Activated CD8-positive, alpha-beta memory T cell treated with anti-CD3 and anti-CD28 coated beads, Interleukin-2, amount 50 U/mL, for 4 hours (primary cell): ENCODE measurements at places on chromosomes 7 and 10.

DNA sequence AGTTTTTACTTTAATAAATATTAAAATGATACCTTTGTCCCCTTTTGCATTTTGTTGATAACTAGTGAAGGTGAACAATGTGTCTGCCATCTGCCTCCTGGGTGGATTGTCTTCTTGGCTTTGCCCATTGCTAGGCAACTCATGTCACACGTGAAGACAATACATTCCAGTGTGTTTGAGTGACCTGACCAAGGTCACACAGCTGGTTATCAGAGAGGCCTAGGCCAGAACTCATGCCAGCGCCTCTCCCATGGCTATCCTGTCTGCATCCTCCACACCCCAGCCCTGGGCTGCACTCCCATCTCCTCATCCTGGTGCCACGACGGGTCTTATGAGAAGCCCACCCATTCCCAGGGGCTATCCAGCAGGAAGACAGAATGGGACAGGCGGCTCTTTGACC, 108.7 kb downstream of the PLCE1 start:
- no peak for DNase-seq

DNA sequence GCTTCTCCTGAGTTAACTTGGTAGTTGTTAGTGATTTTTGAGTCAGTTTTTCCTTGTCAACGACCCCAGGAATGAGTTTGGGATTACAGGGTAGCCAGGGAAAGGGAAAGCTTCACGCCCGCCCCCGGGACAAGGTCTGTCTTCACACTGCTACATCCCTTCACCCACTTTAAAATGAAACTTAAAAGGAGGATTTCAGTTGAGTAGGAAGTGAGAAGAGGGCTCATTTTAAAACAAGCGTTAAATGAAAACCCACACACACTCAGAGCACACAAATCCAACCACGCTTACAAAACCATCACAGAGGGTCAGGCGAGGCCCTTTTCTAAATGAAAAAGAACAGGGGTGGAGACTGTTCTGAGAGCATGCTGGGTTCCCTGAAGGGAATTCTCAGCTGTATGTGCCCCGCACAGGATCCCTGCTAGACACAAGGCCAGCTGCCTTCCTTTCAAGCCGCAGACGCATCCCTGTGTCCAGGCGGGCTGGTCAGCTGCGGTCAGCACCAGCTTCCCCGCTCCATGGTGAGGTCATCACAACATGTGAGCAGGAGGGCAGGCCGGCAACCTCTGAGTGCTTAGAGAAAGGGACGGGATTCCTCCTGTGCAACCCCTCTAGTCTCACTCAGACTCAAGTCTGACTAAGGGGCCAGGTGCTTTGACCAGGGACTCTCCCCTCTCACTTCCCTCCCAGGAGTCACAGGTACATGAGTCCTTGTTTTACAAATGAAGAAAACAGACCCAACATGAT, 111.8 kb downstream of the EGFR start:
- DNase-seq = no peak

GRCh38 chr7:102046373-102047117, 229.1 kb downstream of the CUX1 start:
- no peak for DNase-seq

DNA sequence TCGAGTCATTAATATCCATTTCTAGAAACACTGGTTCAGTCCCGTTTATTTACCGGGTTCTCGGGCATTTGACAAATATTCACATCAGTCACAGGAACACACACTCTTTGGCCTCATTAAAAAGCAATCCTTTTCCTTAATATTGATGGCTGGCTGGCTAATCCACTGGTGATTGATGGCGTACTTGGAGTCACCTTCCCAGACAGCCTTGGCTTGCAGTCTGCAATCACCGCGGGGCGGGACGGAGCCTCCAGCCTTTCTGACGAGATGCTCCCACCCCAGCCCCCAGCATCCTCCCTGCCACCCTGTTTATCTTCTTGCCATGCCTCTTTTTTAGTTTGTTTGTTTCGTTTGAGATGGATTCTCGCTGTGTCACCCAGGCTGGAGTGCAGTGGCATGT, 36.6 kb downstream of the SRRM3 start:
- DNase-seq = no peak

DNA sequence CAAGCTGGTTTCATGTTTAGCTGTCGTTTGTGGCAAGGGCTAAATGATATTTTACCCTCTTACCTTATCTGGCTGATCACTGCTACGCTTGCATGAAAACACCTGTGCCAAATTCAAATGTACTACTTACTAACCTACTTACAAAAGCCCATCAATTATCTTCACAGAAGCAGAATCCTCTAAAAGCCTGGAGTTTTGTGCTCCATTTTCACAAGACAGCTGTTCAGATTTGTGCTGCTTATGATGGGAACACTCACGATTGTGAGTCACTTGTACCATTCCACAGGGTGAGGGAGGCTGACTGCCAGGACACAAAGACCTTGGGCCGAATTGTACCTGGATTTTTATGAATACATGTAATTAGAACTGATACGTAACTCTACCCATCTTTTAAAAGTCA, 245.0 kb upstream of the NPY start:
- DNase-seq = no peak

- no peak for DNase-seq
Measured at GRCh38 chr10:11539191-11539868, 72.1 kb downstream of the USP6NL start.

- DNase-seq = no peak
Measured at GRCh38 chr7:29005406-29005805, 47.3 kb upstream of the TRIL start.
